ENCODE measurements at places on chromosomes 13 and 19.

DNA sequence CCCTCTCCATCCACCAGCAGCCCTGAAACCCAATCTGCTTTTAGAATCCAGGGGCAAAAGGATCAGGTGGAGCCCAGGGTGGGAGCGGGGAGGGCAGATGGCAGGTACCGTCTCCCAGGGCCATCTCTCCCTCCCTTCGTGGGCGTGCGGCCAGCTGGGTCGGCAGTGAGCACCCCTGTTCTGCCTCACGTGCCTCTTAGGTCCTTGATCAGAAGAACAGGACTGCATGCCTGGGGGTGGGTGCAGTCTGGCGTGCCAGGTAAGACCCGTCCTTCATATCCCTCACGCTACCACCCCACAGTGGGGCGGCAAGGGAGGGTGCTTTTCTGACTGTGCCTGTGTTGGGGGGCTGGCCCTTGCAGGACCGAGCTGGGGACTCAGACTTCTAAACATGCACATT is 2.0 kb downstream of the SLC8A2 start:
- DNase-seq: no peak

GRCh38 chr13:37270226-37271001 is 164.9 kb upstream of the CSNK1A1L start:
- no peak for DNase-seq

DNA sequence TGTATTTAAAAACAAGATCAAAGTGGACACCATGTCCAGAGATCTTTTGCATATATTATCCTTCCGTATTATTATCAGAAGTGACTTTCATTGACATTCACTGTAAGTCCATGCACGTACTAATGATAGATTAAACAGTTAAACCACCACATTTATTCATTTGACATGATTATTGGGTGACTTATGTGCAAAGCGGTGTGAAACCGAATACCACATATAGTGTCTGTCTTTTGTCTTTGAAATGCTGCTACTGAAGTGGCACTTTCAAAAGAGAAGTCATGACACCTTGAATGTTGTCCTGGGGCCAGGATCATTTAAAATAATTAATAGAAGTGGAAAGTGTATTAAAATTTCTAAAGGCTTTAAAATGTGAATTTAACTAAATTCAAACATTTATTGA is 100.1 kb downstream of the ERCC5 start:
- no peak for DNase-seq

DNA sequence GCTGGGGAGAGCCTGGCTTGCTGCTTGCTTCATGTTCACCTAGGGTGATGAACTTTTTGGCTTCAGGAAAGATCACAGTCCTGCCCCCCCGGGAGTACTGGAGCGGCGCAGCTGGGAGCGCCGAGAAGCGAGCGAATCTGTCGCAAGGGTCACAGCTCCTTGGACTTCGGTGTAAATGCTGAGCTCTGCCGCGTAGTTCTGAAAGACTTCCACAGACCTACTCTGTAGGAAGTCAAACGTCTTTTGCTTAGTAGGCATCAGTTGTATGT is 2.7 kb downstream of the ING1 start:
- no peak for DNase-seq

- no peak for DNase-seq
Measured at GRCh38 chr19:46392252-46392801, 21.0 kb downstream of the CCDC8 start.

GRCh38 chr13:99958406-99959126 is 13.0 kb downstream of the ZIC5 start:
- DNase-seq: no peak

- no peak for DNase-seq
Measured at GRCh38 chr13:24083141-24083540, 77.4 kb upstream of the SPATA13 start.

GRCh38 chr19:16903347-16903746 is 14.5 kb downstream of the F2RL3 start:
- DNase-seq: no peak

GRCh38 chr19:48686088-48686487 is 9.7 kb upstream of the FUT2 start:
- no peak for DNase-seq

- DNase-seq: no peak
Measured at GRCh38 chr13:74253161-74253560, 119.0 kb upstream of the KLF12 start.

- DNase-seq: no peak
Measured at GRCh38 chr13:50910485-50910805, 854 bp downstream of the RNASEH2B start.

- DNase-seq: peak; percentile 60
Measured at GRCh38 chr13:28058866-28059613, 41.3 kb downstream of the FLT3 start.

DNA sequence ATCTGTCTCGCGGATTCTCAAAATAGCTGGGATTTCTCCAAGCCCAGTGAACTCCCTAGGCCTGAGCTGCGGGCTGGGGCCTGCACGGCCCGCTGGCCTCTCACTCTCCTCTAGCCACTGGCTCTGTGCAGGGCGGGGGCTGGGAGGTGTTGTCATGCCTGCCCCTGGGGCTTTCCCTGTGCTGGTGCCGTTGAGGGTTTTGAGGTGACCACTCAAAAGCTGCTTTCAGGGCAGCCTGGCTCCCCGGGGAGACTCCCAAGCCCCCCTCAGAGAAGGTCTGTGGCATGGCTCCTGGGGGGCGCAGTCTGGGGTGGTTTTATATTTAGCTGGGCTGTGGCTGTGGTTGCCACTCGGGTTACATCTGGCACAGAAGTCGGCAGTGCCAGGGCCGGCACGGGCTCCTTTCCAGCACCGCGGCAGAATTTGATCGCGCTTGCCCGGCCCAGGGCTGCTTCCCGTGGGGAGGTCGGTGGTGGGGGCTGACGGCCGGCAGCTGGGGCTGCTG is 10.0 kb downstream of the NDUFB7 start:
- DNase-seq: no peak

GRCh38 chr13:107258599-107259187 is 690.8 kb upstream of the ARGLU1 start:
- DNase-seq: no peak

GRCh38 chr19:36149673-36150406 is 2.4 kb downstream of the COX7A1 start:
- no peak for DNase-seq

- DNase-seq: no peak
Measured at GRCh38 chr19:28397306-28397705, 815.6 kb downstream of the UQCRFS1 start.

GRCh38 chr13:31160857-31161556 is 697 bp downstream of the HSPH1 start:
- peak; percentile 81 for DNase-seq

DNA sequence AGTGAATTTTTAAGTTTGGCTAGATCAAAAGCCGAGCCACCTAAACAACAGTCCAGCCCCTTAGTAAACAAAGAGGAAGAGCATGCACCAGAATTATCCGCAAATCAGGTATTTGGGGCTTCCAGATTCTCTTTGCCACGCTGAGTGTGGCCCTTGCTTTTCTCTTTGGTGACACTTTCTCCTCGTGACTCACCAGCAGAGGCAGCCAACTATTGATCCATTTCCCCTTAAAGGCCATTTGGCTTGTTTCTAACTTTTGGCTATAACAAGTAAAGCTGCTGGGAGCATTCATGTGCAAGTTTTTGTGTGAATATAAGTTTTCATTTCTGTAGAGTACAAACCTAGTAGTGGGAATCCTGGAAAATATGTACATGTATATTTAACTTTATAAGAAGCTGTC is 17.6 kb upstream of the WDR88 start:
- no peak for DNase-seq

DNA sequence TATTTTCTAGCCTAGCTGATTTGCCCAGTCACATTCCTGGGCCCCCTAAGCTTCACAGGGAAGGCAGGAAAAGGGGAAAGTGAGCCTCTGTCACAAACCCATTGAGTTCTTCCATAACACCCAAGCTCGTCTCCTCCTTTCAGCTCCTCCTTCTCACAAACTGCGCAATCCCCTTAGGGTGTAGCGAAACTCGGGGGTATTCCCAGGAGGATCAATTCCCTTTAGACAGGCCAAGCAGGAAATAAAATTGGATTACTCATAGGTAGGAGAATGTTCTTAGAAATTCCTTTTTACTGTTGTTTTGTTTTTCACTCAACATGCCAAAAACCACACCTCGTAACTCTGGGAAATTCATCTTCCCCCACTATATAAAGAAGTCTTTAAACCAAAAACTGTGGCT is 139.3 kb downstream of the IRS2 start:
- no peak for DNase-seq

GRCh38 chr13:49683489-49683888 is 7.8 kb downstream of the EBPL start:
- peak; percentile 54 for DNase-seq

- no peak for DNase-seq
Measured at GRCh38 chr19:45352062-45352461, 11.5 kb downstream of the KLC3 start.

- DNase-seq: no peak
Measured at GRCh38 chr19:29714371-29714952, 599 bp downstream of the C19orf12 start.

DNA sequence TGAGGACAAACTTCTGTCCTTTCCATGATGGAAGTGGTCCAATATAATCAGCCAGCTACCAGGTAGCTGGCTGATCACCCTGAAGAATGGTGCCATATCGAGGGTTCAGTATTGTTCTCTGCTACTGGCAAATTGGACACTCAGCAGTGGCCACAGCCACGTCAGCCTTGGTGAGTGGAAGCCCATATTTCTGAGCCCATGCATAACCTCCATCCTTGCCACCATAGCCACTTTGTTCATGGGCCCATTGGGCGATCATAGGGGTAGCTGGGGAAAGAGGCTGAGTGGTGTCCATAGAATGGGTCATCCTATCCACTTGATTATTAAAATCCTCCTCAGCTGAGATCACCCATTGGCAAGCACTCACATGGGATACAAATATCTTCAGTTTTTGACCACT is 565.8 kb downstream of the IRS2 start:
- DNase-seq: no peak

DNA sequence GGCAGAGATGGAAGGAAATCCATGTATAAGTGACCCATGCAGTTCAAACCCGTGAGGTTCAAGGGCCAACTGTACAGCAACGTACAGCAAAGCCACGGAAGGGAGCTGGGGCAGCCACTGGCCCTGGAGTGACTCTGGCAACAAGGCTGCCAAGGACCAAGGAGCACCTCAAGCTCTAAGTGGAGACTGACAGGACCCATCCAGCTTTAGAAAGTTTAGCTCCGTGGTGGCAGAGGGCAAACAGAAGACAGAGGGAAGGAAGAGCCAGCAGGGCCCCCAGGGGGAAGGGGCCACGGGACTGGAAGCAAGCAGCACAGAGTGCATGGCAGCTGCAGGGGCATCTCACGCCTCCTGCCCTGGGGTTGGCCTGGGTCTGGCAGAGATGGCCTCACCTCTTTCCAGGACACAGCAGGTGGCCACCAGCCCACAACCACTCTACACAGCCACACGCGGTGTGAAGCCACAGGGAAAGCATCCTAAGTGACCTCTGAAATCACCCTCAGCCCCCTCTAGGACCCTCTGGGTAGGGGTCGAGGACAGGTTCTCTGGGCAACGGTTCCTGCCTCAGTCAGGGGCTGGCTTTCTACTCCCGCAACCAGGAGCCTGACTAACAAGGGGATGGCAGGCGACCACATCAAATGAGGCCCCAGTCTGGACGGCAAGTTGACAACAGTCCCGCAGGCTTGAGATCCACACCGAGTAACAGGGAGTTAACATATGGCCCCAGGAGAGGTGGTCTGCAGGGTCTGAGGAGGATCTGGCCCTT is 3.8 kb downstream of the MIER2 start:
- no peak for DNase-seq

GRCh38 chr13:24511816-24512196 is 772 bp downstream of the PARP4 start:
- no peak for DNase-seq

- DNase-seq: no peak
Measured at GRCh38 chr19:24051516-24051915, 35.5 kb upstream of the ZNF254 start.

GRCh38 chr13:50747737-50748350 is 95.6 kb downstream of the DLEU7 start:
- DNase-seq: no peak

DNA sequence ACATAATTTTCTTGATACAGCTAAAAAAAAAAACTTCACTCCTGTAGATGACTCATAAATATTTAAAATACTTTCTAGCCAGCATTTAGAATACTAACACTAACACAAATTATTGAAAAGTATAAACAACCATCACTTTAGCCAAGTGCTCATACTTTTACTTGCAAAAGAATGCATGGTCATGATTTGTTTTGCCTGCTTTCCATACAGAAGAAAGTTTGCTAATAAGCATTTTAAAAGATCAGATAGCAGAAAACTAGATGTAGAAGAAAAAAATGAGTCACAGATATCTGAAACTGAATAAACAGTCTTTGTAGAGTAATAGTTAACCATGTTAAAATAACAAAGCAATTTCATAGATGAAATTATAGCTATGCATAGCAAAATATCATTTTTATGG is 2280.4 kb upstream of the PCDH20 start:
- DNase-seq: no peak

- DNase-seq: no peak
Measured at GRCh38 chr13:79360095-79360494, 46.0 kb downstream of the RBM26 start.

DNA sequence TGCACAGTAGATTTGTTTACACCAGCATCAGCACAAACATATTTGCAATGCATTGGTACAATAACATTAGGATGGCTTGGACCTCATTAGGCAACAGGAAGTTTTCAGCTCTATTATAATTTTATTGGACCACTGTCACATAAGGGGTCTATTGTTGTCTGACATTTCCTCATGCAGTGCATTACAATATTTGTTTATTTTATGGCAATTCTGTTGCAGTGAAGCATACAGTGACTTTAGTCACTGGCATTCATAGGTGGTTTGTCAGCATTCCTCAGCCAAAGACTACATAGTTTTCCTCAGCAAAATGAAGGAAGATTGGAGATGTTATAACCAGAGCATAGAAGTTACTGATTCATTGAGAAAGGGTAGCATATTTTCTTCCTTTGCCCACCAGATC is 1732.9 kb downstream of the PCDH9 start:
- DNase-seq: no peak

DNA sequence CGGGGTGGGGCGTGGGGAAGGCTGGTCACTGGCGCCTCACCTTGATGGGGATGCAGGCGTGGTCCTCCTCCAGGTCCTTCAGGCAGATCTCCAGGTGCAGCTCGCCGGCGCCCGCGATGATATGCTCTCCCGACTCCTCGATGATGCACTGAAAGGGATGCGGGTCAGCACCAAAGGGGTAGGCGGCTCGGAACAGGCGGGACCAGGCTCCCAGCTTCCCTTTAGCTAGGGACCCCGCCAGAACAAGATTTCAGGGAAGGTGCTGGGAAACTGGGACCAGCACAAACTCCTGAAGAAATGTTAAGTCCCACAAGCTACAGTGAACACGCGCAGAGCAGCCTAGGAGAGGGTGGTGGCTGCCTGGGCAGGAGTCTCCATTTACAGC is 6.0 kb downstream of the EEF2 start:
- DNase-seq: no peak

All from activated CD4-positive, alpha-beta memory T cell treated with anti-CD3 and anti-CD28 coated beads for 36 hours (primary cell).